AG04450 (cell line): ENCODE measurements at places on chromosomes 2 and 18. TPM values are rescaled to one million over a fixed set of nuclear protein-coding genes. Genes with fewer than 3 reads are reported as not detected.
A peak's percentile ranks its signal among the peaks of the same experiment; 100 is the strongest.

Gene MEIS1
- 87.2 and 107 TPM in 2 replicates for polyA plus RNA-seq

Gene TFCP2L1
- not detected in 2 replicates for polyA plus RNA-seq

GRCh38 chr2:136107051-136108033 is 10.6 kb downstream of the CXCR4 start:
- no peak for DNase-seq

GRCh38 chr2:174020926-174021662 is 55.9 kb upstream of the SP3 start:
- no peak for DNase-seq

DNA sequence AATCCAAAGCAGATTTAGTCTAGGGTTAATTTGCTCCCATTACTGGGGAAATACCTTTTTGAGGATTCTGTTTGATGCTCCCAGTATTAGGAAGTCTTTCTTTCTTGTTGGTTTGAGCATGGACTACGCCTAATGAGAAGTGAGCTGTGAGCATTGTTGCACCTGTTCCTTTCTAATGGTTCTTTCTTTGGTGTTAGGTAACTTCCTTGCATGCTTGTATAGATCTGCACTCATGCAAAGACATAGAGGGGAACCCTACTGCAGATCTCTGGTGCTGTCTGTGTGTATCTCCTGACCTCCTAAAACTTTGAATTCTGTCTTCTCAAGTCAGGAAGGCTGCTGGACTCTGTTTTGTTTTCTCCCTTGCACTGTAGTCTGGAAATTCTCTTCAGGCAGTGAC is 12.8 kb upstream of the TDRD15 start:
- no peak for DNase-seq

Gene STARD6
- polyA plus RNA-seq, result 0.14 TPM in 1 of 2 replicates, not detected in the other

Gene ANKRD30BL
- polyA plus RNA-seq, result not detected in 2 replicates

GRCh38 chr18:67935638-67936037 is 419.1 kb upstream of the DSEL start:
- no peak for DNase-seq

DNA sequence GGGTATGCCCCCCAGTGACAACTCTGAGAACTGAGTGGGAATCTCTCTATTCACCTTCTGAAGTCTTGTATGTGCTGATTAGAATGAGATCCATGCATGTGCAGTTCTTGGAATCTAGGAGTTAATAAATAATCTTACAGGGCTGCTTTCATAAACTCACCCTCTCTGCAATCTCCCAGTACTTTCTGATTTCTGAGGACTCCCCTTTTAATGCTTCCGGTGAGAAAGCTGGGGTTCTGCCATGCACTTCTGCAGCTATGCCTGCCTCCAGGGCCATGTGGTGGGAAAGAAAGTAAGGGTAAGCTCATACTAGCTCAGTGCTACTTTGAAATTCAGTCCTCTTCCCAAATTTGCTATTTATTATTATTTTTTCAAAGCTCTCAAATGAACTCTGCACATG is 432.9 kb downstream of the MTX2 start:
- DNase-seq, result no peak

- no peak for DNase-seq
Measured at GRCh38 chr2:54310961-54311360, 54.9 kb upstream of the TSPYL6 start.

- DNase-seq, result no peak
Measured at GRCh38 chr2:33011941-33012340, 65.2 kb downstream of the LTBP1 start.

DNA sequence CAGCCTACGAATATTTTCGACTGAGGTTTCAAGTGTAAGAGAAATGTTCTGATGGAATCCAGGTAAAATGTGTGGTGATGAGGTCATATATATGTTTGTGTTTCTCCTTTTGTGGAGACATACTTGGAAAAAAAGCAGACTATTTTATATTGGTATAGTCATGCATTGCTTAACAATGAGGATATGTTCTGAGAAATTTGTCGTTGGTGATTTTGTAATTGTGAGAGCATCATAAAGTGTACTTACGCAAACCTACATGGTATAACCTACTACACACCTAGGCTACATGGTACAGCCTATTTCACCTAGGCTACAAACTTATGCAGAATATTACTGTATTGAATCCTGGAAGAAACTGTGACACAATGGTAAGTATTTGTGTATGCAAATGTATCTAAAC is 1849.9 kb upstream of the CELF4 start:
- DNase-seq, result no peak

DNA sequence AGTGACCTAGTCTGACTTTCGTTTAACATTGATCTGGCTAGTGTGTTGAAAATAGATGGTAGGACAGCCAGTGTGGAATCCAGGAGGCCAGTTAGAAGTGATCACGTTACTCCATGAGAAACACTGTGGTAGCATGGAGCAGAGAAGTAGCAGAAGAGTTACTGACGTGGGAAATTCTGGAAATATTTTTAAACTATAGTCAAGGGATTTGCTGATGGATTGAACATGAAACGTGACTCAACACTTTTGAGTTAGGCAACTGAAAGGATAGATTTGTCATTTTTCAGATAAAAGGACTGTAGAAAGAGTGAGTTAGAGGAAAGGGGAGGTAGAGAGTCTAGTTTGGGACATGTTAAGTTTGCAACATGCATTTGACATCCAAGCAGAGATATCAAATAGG is 130.4 kb downstream of the IRS1 start:
- DNase-seq, result no peak

- no peak for DNase-seq
Measured at GRCh38 chr18:67776929-67777328, 260.4 kb upstream of the DSEL start.

DNA sequence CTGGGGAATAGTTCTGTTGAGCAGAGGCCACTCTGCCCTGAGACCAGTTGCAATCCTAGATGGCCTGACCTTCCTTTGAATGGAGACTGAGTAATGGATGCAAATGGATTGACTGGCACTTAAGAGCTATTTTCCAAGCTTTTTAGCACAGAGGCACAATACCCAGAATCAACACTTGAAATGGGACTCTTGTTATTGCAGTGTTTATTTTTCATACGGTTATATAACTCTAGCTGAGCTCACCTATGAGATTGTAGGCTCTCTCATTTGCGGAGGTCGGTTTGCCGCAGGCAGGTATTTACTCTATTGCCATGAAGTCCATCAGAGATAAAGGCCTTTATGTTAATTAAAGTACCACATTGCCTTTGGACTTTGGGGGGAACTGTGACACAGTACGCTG is 422.3 kb upstream of the CELF4 start:
- no peak for DNase-seq

DNA sequence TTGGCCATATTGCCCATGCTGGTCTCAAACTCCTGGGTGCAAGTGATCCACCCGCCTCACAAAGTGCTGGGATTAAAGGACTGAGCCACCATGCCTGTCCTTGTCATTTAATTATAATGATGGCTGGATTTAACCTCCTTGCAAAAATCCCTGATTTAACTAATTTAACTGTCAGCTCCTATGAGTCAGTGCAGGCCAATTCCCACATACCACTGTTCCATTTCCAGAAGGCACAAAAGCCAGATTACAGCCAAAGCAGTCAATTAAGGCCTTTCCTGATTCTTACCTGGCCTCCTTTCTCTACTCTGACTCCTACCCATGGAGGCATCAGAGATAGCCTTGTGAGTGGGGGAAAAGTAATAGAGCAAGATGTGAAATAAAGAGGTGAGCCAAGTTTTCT is 12.3 kb upstream of the SLC35F5 start:
- no peak for DNase-seq

- DNase-seq, result no peak
Measured at GRCh38 chr2:40219141-40219540, 232.7 kb downstream of the SLC8A1 start.

GRCh38 chr2:64192125-64192479 is 47.9 kb upstream of the PELI1 start:
- DNase-seq, result no peak

- DNase-seq, result no peak
Measured at GRCh38 chr18:13376841-13377351, 158.3 kb downstream of the LDLRAD4 start.

GRCh38 chr18:29969876-29970275 is 1072.7 kb downstream of the DSC3 start:
- no peak for DNase-seq

Gene SP9
- polyA plus RNA-seq, result not detected in 2 replicates

Gene IL36RN
- polyA plus RNA-seq, result not detected in 2 replicates

Gene UGT1A7
- 0.04 TPM in 1 of 2 replicates, not detected in the other for polyA plus RNA-seq

DNA sequence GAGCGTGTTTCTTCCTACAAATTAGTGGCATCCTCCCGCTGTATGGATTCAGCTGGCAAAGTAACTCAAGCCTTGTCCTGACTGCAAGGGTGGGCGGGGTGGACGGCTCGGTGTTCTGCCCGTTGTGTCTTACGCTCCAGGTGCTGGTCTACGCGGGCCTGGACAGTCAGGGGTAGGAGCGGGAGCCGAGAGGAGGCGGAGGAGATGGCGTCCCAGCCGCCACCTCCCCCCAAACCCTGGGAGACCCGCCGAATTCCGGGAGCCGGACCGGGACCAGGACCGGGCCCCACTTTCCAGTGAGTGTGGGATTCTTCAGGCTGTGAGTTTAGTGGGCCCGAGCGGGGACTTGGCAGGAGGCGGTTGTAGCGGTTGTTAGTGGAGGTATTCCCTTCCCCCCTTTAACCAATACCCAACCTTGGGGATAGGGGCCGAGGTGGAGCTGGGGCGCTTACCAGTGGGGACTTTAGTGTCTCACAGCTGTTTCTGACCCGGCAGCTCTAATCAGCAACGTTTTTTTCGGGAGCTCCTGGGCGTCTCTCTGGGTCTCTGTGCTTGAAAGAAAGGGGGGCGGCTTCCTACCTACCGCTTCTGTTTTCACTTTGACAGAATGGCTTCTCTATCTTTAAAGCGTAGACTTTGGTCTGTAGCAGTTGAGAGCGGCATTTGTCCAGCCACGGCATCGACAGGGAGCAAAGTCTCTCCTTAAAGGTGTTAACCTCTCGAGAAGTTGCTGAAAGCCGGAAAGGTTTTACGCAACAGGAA is at the start of the genes PEX13 and PUS10:
Gene PEX13 (plus strand): TSS at position 165 of the 762 bp plus-strand sequence. CDS start 40 bp downstream, at position 205.
Gene PUS10 (minus strand): TSS at position 700 of the 762 bp plus-strand sequence. CDS start 6,365 bp downstream, outside the sequence.
- DNase-seq, result peak; percentile 26

- no peak for DNase-seq
Measured at GRCh38 chr18:54947091-54947490, 12.2 kb downstream of the CCDC68 start.

DNA sequence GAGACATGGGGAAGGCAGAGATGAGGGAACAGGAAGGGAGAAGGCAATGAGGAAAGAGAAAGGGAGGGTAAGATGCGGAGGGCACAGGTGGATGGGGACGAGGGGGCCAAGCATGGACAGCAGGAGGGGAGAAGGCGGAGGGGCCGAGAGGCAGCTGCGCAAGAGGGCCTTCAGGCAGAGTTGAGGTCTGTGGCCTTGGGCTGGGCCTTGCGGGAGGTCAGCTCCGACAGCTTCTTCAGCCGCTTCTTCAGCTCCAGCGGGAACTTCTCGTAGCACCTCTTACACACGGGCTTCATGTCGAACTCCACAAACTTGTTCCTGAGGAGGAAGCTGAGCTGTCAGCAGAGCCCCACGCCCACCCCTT is 6.9 kb upstream of the GPR17 start:
- DNase-seq, result no peak

DNA sequence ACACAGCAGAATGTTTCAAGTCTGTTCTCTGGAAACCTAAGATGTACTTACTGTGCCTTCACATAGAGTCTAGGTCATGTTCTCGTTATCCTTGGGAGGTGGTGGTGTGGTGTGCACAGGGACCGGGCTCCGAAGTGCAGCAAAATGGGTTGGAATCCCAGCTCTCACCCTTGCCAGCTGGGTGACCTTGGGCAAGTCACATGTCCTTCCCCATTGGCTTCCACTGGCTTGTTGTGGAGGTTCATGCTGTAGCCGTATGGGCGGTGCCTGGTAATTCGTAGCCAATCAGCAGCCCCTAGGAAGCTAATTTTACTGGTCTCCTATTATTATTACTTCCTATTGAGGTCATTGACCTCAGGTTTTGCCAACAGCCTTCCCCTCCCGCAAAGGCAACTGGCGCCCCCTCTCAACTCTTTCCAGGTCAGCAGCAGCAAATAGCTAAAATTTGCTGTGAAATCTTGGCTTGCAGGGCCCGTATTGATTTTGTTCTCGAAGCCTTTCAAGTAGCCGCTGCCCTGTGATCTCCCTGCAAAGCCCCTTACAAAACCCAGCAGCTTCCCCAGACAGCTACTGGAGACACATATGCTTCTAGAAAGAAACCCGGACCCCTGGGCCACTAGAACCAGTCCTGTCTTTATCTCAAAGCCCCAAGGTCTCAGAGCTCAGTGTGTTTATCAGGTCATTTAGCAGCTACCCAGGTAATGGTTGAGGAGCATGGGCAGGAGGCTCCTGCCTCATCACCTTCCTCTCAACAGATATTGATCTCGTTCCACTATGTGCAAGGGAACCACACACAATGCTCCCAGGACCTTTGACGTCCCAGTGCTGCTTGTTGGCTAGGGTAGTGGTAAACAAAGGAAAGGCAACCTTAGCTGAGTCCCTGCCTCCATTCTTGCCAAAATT is 66.5 kb upstream of the SLC1A4 start:
- no peak for DNase-seq

DNA sequence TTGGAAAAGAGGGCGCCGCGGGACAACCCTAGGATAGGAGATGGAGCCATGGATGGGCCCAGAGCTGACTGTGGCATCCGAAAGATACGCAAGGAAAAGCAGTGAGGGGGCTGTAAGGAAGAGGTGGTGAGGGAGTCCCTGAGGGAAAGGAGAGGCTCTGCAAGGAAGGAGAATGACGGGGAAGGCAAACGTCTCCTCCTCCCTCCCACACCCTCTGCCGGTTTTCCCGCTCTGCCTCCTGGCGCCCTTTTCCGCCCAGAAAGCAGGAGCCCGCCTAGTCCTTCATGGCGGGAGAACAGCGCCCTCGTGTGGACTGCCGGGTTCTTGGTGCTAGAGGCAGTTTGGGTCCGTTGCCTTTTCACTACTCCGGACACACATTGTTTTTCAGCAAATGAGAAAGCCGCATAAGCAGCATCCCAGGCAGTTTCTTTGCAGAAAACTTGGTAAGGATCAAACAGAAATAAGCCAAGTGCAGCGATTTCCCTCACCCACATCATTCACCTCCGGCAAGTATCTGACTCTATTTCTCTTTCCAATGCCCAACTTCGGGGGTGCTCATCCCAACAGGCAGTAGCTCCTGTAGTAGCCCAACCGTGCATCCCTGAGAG is 200.4 kb downstream of the INO80D start:
- peak; percentile 44 for DNase-seq

Gene ARL4C
- 13.0 and 15.0 TPM in 2 replicates for polyA plus RNA-seq

Gene MAPRE3
- 16.4 and 16.8 TPM in 2 replicates for polyA plus RNA-seq

- DNase-seq, result no peak
Measured at GRCh38 chr18:22219568-22220355, 50.4 kb downstream of the GATA6 start.

GRCh38 chr2:80573950-80574349 is 269.4 kb upstream of the LRRTM1 start:
- no peak for DNase-seq

Gene SLC16A14
- polyA plus RNA-seq, result 2.1 and 2.7 TPM in 2 replicates

- DNase-seq, result no peak
Measured at GRCh38 chr2:141869572-141869971, 261.2 kb downstream of the LRP1B start.

GRCh38 chr18:9191658-9192256 is 55.2 kb downstream of the ANKRD12 start:
- no peak for DNase-seq

DNA sequence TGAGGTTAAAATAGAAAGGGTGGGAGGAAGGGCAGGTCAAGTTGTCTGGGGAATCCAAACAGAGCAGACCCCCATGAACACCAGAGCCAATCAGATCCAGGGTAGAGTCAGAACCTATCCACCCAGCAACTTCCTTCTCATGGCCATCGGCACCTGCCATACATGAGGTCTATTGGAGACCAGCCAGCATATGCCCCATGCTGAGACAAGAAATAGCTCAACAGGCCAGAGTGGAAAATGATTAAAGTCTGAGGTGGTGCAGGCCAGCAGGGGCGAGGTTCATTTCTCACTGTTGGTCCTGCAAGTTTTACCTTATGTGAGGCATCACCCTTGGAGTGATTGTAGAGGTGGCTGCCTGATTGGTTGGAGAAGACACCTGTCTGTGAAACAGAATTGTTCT is 89.2 kb downstream of the LONRF2 start:
- DNase-seq, result no peak
